ENCODE measurements at places on chromosomes 1 and 21.

DNA sequence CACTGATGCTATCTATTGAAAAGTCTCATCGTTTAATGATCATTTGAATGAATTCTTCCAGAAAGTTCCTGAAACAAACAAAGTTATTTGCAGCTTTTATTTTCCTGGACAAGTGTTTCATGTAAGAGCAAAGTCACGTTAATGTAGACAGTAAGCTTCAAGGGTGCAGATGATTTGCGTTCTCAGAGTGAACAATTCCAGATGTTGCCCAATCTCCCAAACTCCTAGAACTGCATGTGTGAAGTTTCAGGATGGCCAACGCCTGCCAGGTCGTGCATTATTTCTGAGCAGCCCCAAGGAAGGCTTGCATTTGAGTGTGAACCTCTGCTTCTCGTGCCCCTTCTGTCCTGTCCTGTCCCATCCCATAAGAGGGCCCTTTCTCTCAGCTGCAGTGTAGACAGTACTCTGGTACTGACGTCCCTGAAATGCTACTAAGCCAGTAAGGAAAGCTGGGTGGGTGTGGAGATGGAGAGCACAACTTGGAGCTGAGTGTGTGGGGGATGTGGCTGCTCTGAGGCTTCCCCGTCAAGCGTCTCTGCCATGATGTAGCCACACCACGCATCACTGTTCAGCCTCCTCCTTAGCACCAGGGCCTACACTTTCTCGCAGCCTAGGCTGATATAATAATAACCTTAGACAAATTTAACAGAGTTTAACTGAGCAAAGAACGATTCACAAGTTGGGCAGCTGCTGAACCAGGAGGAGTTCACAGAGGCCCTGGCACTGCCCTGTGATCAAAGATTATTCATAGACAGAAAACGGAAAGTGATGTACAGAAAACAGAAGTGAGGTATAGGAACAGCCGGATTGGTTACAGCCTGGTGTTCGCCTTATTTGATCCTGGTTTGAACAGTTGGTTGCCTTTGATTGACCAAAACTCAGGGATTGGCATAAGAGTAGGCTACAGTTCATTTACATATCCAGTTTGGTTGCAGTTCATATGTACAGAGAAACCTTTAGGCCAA is 50.4 kb downstream of the RHOU start:
- no peak for ATAC-seq

GRCh38 chr1:116581323-116581885 is 10.6 kb upstream of the CD58 start:
- no peak for ATAC-seq

- ATAC-seq, result no peak
These were observed 64.0 kb upstream of the RUNX1 start for GRCh38 chr21:35113064-35113463.

GRCh38 chr1:6601923-6602668 is 573 bp downstream of the KLHL21 start:
- ATAC-seq, result peak; percentile 7
